Activated naive CD8-positive, alpha-beta T cell treated with anti-CD3 and anti-CD28 coated beads for 36 hours (primary cell): ENCODE measurements at places on chromosomes 16 and 17. TPM values are rescaled to one million over a fixed set of nuclear protein-coding genes. Genes with fewer than 3 reads are reported as not detected.

DNA sequence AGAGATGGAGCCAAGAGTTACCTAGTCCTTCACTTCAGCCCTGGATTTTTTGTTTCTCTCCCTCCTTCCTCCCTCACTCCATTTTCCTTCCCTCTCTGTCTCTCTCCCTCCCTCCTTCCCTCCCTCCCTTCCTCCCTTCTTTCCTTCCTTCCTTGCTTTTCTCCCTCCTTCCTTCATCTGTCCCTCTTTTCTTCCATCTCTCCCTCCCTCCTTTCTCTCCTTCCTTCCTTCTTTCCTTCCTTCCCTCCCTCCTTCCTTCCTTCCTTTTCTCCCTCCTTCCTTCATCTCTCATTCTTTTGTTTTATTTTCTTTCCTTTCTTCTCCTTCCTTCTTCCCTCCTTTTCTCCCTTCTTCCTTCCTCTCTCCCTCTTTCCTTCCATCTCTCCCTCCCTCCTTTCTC, 283.5 kb downstream of the MAF start:
- DNase-seq = no peak

DNA sequence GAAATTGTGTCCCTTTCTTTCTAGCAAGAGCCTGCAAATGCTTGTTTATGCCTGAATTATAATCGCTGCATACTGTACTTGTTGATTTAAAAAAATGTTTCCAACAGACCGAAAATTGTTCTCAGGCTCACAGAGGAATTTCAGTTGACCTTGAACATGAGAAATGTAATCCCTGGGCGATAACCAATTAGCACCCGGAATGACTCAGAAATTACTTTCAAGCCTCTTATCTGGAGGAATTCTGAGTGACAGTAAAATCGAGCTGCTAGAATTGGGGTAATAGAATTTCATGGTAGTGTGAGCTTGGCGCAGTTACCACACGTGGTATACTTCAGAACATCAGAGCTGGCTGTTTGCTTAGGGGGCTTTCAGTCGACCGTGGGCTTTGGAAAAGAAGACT, 139.1 kb upstream of the CACNG3 start:
- DNase-seq = no peak

- no peak for DNase-seq
Measured at GRCh38 chr16:25951999-25952398, 260.2 kb downstream of the HS3ST4 start.

GRCh38 chr16:81519301-81520150, 74.9 kb downstream of the CMIP start:
- DNase-seq = no peak

GRCh38 chr16:70592106-70592571, 54.2 kb upstream of the IL34 start:
- DNase-seq = no peak

DNA sequence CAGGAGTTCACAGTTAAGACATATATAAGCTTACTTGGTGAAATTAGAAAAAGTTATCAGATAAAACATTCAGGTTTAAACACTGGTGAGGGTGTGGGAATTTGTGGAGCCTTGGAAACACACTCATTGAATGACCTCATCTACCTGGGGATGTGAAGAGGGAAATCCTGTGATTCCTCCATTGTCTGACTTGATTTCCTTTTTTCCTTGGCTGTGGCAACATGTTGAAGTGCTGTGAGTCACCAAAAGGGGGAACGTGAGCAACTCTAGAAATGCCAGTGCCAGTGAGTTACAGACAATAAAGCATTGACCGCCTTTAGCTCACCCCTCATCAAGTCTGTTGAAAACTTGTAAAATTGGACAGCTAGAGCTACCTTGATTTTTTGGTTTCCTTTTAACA, 1.8 kb downstream of the HMOX2 start:
- no peak for DNase-seq

Gene CES5A
- not detected for total RNA-seq

Gene ZMYND15
- total RNA-seq = not detected
